ENCODE measurements at places on chromosomes 13 and 19.

DNA sequence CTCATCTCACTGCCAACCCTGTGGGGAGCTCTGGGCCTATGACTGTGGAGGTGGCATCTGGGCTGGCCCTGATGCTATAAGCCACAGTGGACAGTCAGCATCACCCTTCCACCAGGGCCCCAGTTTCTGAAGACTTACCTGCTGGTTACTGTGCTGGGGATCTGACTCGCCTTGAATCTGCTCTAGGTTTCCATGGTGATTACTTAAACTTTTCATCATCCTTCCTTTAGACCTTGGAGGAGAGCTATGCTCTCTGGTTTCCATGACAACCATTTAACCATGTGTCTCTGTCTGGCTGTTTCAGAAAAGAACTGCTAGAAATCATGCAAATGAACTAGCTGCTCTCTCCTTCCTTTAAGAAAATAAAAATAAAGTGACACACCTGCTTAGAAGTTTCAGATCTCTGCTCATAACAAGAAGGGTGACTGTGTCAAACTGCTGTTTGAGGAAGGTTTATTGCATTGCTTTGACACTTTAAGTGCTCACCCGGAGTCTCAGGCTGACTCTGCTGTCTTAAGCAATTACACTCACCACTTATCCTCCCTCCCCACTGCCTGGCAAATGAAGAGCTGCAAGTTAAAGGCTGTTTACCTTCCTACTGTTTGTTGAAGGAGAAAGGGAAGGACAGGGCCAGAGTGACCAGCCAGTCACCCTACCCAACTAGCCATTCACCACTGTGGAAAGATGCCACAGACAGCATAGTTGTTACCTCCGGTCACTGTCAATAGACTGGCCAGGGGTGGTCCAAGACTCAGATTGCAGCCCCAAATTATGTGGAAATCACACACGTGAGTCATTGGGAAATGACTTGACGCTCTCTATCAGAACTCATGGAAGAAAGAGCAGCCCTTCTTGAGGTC is 87.6 kb downstream of the HSPH1 start:
- no peak for DNase-seq

- no peak for DNase-seq
Observed at GRCh38 chr19:33022472-33023116, 42.1 kb downstream of the RHPN2 start.

- no peak for DNase-seq
Observed at GRCh38 chr13:50026788-50027473, 11.7 kb downstream of the KCNRG start.

GRCh38 chr19:17227798-17228367 is 1.9 kb downstream of the OCEL1 start:
- DNase-seq: no peak

GRCh38 chr13:33999811-34000605 is 182.1 kb downstream of the RFC3 start:
- no peak for DNase-seq

DNA sequence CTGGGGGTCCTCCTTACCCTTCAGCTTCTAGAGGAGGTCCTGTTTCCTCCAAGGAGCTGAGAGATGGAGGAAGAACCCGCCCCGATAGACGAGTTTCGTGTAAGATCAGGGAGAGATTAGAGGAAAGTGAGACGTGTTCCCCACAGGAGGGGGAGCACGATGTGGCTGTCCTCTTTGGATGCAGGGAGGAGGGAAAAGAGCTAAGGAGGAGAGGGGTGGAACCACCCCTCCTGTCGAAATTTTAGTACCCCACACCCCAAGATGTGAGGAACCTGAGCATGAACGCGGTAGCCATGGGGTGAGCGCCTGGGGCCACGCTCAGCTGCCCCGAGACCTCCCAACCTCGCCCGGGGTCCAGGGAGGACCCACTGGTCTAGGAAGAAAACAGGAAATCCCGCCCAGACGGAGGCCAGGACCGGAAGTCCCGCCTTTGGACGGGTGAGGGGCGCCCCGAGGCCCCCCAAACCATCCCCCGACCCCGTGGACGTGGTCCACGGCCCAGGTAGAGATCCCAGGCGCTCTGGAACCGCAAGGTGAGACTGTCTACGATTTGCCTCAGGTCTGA is 1.2 kb downstream of the AKT1S1 start:
- DNase-seq: no peak

DNA sequence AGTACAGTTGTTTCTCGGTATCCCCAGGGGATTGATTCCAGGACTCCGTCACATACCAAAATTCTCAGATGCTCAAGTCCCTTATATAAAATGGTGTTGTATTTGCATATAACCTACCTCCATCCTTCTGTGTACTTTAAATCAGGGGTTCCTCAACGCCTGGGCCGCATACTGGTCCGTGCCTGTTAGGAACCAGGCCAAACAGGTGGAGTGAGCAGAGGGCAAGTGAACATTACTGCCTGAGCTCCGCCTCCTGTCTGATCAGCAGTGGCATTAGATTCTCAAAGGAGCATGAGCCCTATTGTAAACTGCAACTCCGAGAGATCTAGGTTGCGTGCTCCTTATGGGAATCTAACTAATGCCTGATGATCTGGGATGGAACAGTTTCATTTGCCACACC is 42.2 kb upstream of the KCTD4 start:
- DNase-seq: no peak

DNA sequence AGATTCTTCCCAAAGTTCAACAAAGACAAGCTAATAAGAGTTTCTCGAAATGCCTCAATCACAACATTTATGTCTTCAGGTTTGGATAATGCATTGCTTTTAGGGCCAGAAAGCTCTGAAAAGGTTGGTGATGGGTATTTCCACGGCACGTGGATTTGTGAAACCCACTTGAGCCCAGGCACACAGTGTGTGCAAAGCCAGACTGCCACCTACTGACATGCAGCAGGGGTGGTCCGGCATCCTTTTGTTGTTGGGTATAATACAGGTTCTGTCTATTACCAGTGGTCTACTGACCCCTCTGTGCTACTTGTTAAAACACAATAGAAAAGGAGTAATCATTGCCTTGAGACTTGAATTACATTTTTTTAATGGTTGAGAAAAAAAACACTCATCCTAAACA is 225.6 kb downstream of the RAP2A start:
- DNase-seq: no peak

DNA sequence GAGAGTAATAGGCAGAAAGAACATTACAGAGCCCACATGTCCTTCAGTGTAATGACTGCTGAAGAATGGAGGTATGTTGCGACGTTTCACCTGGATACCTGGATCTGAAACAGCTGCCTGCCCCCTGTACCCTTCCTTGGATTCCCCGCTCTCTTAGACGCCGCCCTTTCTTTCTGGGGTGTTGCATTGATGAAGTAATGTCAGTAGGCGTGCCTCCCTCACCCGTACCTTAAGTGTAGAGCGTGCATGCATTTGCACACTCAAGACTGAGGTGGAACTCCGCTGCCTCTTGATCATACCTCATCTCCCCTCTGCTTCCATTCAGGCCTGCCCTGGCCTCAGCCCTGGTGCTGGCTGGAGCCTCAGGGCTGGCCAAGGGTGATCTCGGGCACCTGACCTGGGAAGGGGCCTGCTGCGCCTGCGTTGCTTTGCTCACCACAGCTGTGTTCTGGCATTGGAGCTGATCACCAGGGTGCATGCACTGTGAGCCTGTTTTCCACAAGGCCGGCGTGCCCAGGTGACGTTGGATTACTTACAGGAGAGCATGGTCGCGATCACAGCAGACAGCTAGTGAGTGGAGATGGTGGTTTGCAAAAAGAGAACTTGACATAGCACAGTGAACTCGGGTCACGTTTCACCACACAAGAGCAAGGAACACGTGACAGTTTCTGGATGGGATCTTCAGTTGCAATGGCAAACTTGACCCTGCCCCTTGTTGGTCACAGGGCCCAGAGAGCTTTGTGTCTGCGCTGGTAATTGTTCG is 99.0 kb downstream of the ARHGEF7 start:
- DNase-seq: no peak

DNA sequence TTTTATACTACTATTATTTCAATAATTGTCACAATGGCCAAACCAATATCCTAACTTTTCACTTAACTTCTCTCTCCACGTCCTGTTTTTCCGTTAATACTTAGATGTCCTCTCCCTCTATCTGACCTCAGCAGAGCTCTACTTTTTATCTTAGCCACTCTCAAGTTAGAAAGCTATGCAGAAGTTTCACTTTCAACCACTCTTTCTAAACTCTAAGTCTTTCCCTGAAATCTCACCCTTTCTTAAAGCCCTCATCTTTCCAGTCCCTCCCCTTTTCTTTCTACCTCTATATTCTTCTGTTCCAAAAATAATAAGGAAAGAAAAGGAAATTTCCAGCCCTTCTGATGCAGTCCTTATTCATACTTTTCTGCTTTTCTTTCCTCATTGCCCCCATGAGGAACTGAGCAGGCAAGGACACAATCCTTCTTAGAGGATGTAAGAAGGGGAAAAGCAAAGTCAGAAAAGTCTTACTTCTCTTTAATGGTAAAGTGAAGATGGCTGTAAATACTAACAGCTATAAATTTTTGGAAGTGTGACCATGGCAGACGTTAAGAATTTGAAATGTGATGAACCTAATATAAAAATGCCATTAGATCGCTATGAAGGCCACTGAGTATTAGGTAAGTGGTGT is 23.0 kb downstream of the FAM216B start:
- DNase-seq: no peak

- DNase-seq: no peak
Observed at GRCh38 chr13:91621161-91621560, 222.7 kb downstream of the GPC5 start.

DNA sequence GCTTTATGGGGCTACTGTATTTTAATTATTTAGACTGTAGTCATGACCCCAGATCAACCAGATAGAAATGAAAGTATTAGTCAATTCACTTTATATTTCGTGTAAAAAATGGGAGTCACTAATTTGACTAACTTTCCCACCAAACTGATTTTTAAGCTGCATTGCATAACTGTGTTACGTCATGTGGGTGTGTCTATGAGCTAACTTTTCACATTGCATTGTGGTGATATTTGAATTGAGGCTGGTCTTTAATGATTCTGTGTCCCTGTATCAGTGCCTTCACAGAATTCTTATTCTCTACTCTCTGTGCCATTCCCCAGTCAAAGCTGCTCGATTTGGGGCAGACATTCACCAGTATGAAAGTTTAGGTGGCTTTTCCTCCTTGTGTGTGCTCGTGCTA is 172.7 kb upstream of the MAB21L1 start:
- no peak for DNase-seq

GRCh38 chr13:59677966-59678814 is 485.5 kb downstream of the DIAPH3 start:
- no peak for DNase-seq

- no peak for DNase-seq
Observed at GRCh38 chr19:6421075-6422014, 3.3 kb downstream of the KHSRP start.

DNA sequence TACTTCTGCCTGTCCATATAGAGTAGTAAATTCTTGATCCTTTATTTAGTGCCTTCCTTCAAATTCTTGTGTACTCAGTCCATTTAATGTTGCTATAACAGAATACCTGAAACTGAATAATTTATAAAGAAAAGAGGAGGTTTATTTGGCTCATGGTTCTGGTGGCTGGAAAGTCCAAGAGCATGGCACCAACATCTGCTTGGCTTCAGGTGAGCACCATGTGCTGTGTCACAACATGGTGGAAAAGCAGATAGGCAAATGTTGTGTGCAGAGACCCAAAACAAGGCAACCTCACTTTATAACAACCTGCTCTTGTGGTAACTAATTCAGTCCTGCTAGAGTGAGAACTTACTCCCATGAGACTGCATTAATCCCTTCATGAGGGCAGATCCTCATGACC is 195.3 kb downstream of the LMO7 start:
- DNase-seq: no peak

DNA sequence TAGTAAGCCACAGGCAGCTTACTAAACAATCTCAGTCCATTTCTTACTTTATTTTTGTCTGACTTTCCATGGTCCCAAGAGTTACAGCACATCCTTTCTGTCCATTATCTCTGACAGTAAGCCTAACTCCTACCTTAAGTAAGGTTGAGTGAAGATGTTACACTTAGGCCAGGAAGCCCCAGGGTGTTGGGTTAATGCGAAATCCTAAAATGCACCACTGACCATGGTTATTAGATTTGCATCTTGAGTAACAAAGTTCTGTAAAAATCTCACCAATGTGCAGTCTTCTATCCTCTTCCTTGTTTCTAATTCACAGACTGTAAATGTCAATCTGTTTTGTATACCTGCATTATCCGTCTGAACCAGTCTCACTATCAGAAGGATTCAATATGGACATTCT is 462.5 kb downstream of the FGF14 start:
- no peak for DNase-seq

DNA sequence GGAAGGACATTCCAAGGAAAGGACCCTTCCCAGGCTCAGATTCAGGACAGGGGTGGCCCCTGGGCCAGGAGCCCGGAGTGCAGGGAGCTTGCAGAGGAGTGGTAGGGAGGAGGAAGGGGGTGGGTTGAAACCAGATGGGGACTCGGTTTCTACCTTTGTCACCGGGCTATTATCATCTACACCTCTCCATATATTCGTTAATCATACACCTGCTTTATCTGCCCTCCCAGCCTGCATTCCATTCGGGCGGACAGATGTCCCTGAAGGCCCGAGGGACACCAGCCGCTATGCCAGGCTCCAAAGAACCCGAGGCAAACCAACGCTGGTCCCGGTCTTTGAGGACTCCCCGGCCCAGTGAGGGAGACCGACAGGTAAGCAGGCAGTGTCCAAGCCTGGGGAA is 15.5 kb upstream of the MYH14 start:
- no peak for DNase-seq

GRCh38 chr19:13033244-13033643 is 38.0 kb downstream of the NFIX start:
- DNase-seq: no peak

- no peak for DNase-seq
Observed at GRCh38 chr19:15195371-15196334, 5.1 kb downstream of the NOTCH3 start.

DNA sequence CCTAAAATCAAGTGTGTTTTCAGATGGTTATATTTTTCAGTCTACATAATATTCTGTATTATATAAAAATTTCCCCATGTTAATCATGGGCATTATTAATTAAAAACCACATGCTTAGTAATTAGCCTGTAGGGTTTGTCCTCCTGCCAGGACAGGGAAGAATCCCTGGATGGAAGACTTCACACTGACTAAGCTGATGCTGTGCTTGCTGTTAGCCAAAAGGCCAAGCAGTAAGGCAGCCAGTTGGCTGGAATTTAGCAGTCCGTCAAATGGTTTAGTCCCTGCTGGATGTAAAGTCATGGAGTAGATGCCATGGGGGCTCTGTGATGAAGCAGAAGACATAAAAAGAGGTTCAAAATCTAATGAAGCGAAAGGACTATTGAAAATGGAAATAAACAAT is 168.0 kb upstream of the OBI1 start:
- DNase-seq: no peak

DNA sequence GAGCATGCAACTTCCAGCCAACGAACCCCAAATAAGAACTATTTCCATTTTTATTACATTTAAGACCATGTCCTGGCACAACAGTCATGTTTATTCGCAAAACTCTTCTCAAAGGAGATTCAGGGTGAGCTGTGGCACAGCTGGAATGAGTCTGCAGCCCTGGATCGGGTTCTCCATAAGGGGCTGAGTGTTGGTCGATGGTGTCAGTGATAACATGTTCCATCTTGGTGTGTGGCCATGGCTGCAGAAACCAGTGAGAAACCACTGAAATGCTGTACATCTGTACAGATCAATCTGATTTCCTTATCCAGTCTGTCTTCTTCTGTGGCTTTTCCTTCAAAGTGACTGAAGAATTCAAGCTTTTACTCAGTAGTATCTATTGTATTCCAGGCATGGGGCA is 15.2 kb downstream of the FAM124A start:
- DNase-seq: no peak
